MM.1S (cell line): ENCODE measurements at places on chromosomes 11 and 22.

- DNase-seq = no peak
- H3K4me1 ChIP-seq = no peaks in the 10 kb centered on the region
- H3K27me3 ChIP-seq = no peaks in the 10 kb centered on the region
- no peaks in the 10 kb centered on the region for H3K36me3 ChIP-seq
Observed at GRCh38 chr11:87555101-87555500, 517.4 kb downstream of the TMEM135 start.

GRCh38 chr22:22817468-22818201, 70.0 kb upstream of the IGLL5 start:
- H3K36me3 ChIP-seq = no peaks in the 10 kb centered on the region
- DNase-seq = no peak
- H3K27ac ChIP-seq = peak overlapping the region; percentile 99; the same call in 1 of the 2 replicates
- H3K4me1 ChIP-seq = peaks cover 71% of the 10 kb centered on the region
- no peak overlapping the region for H3K4me3 ChIP-seq

GRCh38 chr22:37008365-37008764, 10.9 kb downstream of the TST start:
- no peaks in the 10 kb centered on the region for H3K4me1 ChIP-seq
- H3K27ac ChIP-seq = no peak overlapping the region
- no peak overlapping the region for H3K4me3 ChIP-seq
- no peaks in the 10 kb centered on the region for H3K36me3 ChIP-seq

- peaks cover 18% of the 10 kb centered on the region for H3K27me3 ChIP-seq
- H3K4me1 ChIP-seq = peaks cover 12% of the 10 kb centered on the region
- H3K36me3 ChIP-seq = no peaks in the 10 kb centered on the region
- H3K4me3 ChIP-seq = no peak overlapping the region
- no peak for DNase-seq
Observed at GRCh38 chr11:76674517-76675400, 4.2 kb upstream of the LRRC32 start.

GRCh38 chr11:86228269-86229038, 16.1 kb upstream of the EED start:
- no peak overlapping the region for H3K4me3 ChIP-seq
- no peaks in the 10 kb centered on the region for H3K36me3 ChIP-seq
- no peak for DNase-seq
- H3K27me3 ChIP-seq = no peaks in the 10 kb centered on the region
- no peak overlapping the region for H3K27ac ChIP-seq
- H3K4me1 ChIP-seq = no peaks in the 10 kb centered on the region

DNA sequence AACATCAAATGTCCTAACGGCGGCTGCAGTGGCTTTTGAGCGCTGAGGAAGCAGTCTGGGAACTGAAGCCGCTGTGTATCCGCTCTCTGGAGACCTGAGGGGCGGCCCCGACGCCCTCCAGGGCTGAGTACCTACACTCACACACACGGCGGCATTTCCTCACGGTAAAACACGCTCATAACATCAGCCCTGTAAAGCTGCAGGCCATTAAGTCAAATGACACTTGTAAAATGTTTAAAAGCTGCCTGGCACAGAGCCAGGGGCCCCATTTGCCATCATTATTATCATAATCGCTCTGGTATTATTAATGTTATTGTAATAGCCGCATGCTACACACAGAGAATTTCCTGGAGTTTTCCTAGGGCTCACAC, 5.1 kb downstream of the CARS1 start:
- no peak for DNase-seq
- H3K36me3 ChIP-seq = no peaks in the 10 kb centered on the region
- H3K27ac ChIP-seq = no peak overlapping the region
- H3K4me1 ChIP-seq = peaks cover 31% of the 10 kb centered on the region
- H3K4me3 ChIP-seq = no peak overlapping the region

- no peak for DNase-seq
- H3K27ac ChIP-seq = no peak overlapping the region
- H3K4me1 ChIP-seq = no peaks in the 10 kb centered on the region
- H3K36me3 ChIP-seq = no peaks in the 10 kb centered on the region
Observed at GRCh38 chr11:69715446-69715845, 11.6 kb upstream of the FGF19 start.

GRCh38 chr11:47062736-47063135, 113.9 kb downstream of the ARFGAP2 start:
- no peaks in the 10 kb centered on the region for H3K36me3 ChIP-seq
- no peak overlapping the region for H3K4me3 ChIP-seq
- H3K27me3 ChIP-seq = no peaks in the 10 kb centered on the region
- H3K4me1 ChIP-seq = peaks cover 8% of the 10 kb centered on the region
- no peak for DNase-seq

DNA sequence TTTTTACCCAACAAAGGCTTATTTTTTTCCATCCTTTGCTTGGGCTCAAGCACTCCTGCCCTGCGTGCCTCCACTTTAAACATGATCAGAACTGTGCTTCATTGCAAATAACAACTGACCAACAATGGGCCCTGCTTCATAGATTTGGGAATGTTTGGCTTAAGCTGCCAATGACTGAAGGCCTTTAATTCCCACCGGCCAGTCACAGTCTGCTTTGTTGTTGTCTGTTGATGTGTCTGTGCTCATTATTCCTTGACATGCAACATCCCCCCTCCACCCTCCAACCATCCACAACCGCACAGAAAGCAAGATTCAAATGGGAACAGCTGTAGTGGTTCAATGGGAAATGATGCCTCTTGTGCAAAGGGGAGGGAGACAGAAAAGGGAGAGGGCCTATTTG, 23.0 kb downstream of the PAX6 start:
- no peaks in the 10 kb centered on the region for H3K36me3 ChIP-seq
- H3K4me3 ChIP-seq = no peak overlapping the region
- no peaks in the 10 kb centered on the region for H3K27me3 ChIP-seq
- no peak for DNase-seq
- H3K4me1 ChIP-seq = no peaks in the 10 kb centered on the region
- no peak overlapping the region for H3K27ac ChIP-seq

DNA sequence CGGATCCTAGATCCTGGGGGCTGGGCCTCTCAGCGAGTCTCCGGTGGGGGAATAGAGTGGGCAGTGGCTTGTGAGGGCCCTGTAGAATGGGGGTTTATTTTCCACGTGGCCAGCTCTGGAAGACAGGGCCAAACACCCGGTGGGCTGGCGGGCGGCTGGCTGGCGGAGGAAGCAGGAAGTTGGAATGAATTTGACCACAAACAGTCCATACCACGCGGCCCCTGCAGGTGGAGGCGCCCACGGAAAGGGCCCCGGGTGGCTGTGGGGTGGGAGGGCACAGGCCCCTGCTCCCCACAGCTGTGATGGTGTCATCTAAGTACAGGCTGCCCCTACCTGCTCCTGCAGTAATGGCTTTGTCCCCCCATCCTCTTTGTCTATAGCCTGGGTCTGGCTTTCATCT, 15.1 kb downstream of the MCAT start:
- H3K27ac ChIP-seq = no peak overlapping the region
- no peaks in the 10 kb centered on the region for H3K27me3 ChIP-seq
- peaks cover 18% of the 10 kb centered on the region for H3K4me1 ChIP-seq
- no peaks in the 10 kb centered on the region for H3K36me3 ChIP-seq
- no peak for DNase-seq
- no peak overlapping the region for H3K4me3 ChIP-seq

GRCh38 chr22:34379825-34380224, 459.5 kb upstream of the LARGE1 start:
- H3K4me1 ChIP-seq = no peaks in the 10 kb centered on the region
- H3K27me3 ChIP-seq = no peaks in the 10 kb centered on the region
- no peak overlapping the region for H3K27ac ChIP-seq
- H3K36me3 ChIP-seq = no peaks in the 10 kb centered on the region
- no peak for DNase-seq
- no peak overlapping the region for H3K4me3 ChIP-seq

DNA sequence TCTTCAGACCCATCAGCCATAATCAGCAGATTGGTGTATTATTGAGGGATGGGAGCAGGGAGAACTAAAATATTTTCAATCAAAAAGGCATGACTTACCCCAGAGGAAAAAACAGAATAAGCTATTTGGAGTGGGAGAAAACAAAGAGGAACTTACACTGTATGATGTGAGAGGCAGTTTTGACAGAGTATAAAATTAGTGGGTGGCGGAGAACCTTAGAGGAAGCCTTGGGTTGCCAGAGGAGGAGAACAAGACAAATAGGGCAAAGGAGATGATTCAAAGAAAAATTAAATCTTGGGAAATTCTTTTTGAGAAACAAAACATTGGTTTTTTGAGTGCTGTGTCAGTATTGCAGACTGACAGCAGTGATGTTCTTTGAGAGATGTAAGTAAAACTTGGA, 285.0 kb downstream of the C11orf87 start:
- no peak overlapping the region for H3K4me3 ChIP-seq
- no peaks in the 10 kb centered on the region for H3K4me1 ChIP-seq
- DNase-seq = no peak

DNA sequence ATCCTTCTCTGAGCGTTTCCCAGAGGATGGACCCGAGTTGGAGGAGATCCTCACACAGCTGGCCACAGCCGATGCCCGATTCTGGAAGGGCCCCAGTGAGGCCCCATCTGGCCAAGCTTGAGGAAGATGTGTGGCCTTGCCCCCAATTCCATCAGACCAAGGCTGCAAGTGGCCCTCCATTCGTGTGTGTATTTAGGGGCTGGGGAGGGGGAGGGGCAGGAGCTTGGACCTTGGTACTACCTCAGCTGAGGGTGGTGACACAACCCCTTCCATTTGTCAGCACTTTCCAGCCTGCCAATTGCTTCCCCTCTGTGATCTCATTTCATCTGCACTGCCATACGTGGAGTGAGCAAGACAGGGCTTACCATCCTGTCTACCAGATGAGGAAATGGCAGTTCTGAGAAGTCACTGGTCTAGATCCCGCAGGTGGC, 1.3 kb upstream of the BBS1 start:
- no peak overlapping the region for H3K27ac ChIP-seq
- no peaks in the 10 kb centered on the region; the same call in 1 of the 2 replicates for H3K36me3 ChIP-seq
- no peaks in the 10 kb centered on the region for H3K27me3 ChIP-seq
- no peak overlapping the region for H3K4me3 ChIP-seq
- DNase-seq = no peak
- peaks cover 4% of the 10 kb centered on the region; the same call in 1 of the 2 replicates for H3K4me1 ChIP-seq

GRCh38 chr22:45014654-45015053, 4.8 kb upstream of the PHF21B start:
- H3K4me3 ChIP-seq = no peak overlapping the region
- H3K27ac ChIP-seq = no peak overlapping the region
- no peak for DNase-seq
- peaks cover 90% of the 10 kb centered on the region for H3K27me3 ChIP-seq
- H3K4me1 ChIP-seq = no peaks in the 10 kb centered on the region

GRCh38 chr22:46563381-46564083, 26.1 kb upstream of the CELSR1 start:
- H3K27me3 ChIP-seq = no peaks in the 10 kb centered on the region; the same call in 1 of the 2 replicates
- peak overlapping the region; percentile 37; the same call in 1 of the 2 replicates for H3K27ac ChIP-seq
- no peaks in the 10 kb centered on the region for H3K36me3 ChIP-seq

DNA sequence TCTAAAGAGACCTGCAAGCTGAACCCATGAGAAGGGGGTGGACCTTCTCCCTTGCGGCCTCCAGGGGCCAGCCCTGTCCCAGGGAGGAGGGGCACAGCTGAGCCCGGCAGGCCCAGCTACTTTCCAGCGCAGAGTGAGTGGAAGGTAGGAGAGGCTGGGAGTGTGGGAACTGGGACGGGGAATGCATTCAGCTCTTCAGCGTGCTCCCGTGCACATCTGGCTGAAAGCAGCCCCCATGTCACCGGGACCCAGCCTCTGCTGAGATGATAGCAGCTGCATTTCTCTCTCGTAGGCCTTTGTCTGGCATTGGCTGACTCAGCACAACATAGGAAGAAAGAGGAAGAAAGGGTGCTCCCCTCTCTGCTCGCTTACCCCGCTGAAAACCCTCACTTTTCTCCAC, 951.5 kb downstream of the TBC1D22A start:
- no peak overlapping the region for H3K4me3 ChIP-seq
- no peak overlapping the region for H3K27ac ChIP-seq
- H3K27me3 ChIP-seq = no peaks in the 10 kb centered on the region
- no peaks in the 10 kb centered on the region for H3K4me1 ChIP-seq
- DNase-seq = no peak

- no peaks in the 10 kb centered on the region for H3K4me1 ChIP-seq
- no peak for DNase-seq
- no peak overlapping the region for H3K4me3 ChIP-seq
- H3K36me3 ChIP-seq = no peaks in the 10 kb centered on the region
Observed at GRCh38 chr22:46866591-46866990, 104.1 kb downstream of the TBC1D22A start.

- H3K27me3 ChIP-seq = no peaks in the 10 kb centered on the region
- 0 out of 2 replicates have a peak, but pooled peaks cover 5% of the 10 kb centered on the region for H3K4me1 ChIP-seq
- no peaks in the 10 kb centered on the region for H3K36me3 ChIP-seq
- DNase-seq = no peak
Observed at GRCh38 chr22:40588726-40589125, 47.8 kb downstream of the MRTFA start.

GRCh38 chr22:19176175-19176643, 2.3 kb downstream of the SLC25A1 start:
- DNase-seq = no peak
- H3K27me3 ChIP-seq = no peaks in the 10 kb centered on the region
- H3K4me3 ChIP-seq = no peak overlapping the region
- H3K27ac ChIP-seq = no peak overlapping the region

DNA sequence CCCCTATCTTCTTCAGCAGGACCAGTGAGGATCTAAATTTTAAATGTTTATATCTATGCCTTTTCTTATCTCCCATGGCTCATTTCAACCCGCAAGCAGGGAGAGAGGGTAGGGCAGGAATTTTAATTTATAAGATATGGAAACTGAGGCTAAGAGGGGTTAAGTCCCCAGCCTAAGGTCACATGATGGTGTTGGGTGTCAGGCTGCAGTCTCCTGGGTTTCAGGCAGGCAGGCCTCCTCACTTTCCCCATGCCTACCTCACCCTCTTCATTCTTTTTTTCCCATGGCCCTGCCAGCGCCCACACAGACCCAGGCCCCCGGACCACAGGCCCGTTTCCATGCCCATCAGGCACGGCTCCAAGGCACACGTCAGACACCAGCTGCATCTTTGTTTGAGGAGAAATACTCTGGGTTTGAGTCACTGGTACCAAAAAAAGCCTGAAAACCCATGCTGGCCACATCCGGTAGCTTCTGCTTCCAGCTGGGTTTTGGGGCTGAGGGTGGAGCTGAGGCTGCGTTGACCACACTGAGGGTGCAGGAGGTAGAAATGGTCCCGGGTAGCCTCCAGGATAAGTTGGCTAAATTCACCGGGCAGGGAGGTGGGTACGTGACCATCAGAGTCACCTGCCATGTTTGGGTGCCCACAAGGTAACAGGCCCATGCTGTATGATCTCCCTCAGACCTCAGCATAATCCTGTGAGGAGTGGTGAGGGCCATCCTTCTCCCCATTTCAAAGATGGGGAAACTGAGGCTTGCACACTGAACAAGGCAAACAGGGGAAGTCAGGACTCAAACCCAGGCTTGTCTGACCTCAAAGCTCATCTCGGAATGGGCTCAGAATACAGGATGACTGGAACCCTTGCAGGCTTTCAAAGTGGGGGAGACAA, 7.5 kb downstream of the CRYBB1 start:
- no peaks in the 10 kb centered on the region for H3K27me3 ChIP-seq
- peak overlapping the region; percentile 5; the same call in 1 of the 2 replicates for H3K4me3 ChIP-seq
- peak; percentile 95 for DNase-seq
- peak overlapping the region; percentile 96 for H3K27ac ChIP-seq
- peaks cover 49% of the 10 kb centered on the region for H3K4me1 ChIP-seq
- no peaks in the 10 kb centered on the region for H3K36me3 ChIP-seq

DNA sequence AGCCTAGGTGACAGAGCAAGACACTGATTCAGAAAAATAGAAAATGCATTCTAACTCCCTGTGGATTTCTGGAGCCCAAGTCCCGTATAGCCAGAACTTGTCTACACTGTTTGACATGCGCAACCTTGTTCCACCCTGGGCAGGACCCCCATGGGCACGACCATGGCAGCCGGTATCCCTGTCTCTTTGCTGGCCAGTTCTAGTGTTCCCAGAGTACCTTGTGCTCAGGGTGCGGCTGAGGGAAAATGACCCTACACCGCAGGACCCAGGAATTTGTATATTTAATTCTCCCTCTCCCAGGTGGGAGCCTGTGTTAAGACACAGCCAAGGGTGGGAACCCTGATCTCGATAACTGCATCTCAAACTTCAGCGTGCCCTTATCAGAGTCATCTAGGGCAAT, 36.7 kb upstream of the RIC3 start:
- H3K4me3 ChIP-seq = no peak overlapping the region
- no peak for DNase-seq
- H3K36me3 ChIP-seq = no peaks in the 10 kb centered on the region
- H3K4me1 ChIP-seq = no peaks in the 10 kb centered on the region
